Heart left ventricle (tissue), 16 donors: ENCODE measurements at places on chromosomes 1 and 21. TPM values are rescaled to one million over a fixed set of nuclear protein-coding genes. Genes with fewer than 3 reads are reported as not detected.

ARHGAP30 gene
- 1.7 TPM for total RNA-seq

LIPI gene
- not detected for total RNA-seq

- DNase-seq, result no peak
These were observed 3.2 kb upstream of the TTLL10 start for GRCh38 chr1:1170215-1171091.

GRCh38 chr1:7993593-7994479 lies 32.3 kb downstream of the ERRFI1 start:
- DNase-seq, result no peak
